ENCODE measurements at places on chromosomes 5 and 9.

DNA sequence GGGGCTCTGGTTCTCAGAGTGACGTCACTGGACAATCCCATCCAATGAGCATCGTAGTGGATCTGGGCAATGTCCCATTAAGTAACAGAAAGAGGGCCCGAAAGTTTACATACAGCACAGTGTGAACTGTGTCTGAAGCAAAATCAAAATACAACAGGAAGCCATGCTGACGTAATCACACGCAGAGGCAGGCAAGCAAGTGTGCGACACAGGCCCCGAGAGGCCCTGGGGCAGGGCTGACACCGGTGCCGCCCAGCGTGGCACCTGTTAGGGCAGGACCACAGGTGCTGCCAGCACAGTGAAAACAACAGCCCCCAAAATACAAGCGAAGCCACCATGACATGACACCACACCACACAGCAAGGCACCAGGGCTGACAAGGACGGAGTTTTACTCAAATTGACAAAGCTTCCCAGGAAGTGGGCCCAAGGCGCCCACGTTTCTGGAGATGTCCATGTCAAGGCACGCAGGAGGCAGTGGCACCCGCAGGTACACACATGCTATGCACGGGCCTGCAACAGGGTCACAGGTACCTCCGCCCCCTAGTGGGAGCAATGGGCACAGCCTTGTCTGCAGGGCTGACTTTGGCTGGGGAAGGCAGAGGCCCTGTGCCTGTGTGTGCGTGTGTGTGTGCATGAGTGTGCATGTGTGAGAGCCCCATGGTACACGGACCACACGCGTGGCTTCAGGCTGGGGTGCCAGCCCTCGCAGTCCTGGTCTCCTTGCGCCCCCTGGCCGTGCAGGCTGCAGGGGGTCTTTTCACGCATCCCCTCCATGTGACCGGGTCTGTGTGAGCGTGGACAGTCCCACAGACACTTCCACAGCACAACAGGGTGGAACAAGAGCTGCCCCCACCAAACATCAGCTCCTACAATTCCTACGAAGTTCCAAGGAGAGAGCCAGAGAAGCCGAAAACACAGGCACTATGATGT, 19.6 kb downstream of the QSOX2 start:
- peak; percentile 52 for DNase-seq

DNA sequence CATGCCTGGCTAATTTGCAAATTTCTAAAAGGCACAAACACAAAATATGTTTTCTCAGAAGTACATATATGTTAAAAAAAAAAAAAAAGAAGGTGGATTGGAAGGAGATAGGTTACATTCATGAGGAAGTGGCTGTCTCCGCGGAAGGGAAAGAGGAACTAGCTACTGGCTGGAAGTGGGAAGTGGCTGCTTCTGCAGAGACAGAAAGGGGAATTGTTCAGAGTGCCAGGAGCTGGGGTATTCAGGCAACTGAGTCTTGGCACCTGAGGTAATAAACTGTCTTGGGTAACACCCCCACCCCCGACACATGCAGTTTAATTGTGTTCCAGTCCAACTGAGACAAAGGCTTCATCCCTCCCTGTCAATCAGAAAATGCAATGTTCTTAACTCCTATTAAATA, 45.6 kb downstream of the S1PR3 start:
- DNase-seq, result no peak

GRCh38 chr5:132202711-132203463, 24.8 kb downstream of the P4HA2 start:
- DNase-seq, result no peak

DNA sequence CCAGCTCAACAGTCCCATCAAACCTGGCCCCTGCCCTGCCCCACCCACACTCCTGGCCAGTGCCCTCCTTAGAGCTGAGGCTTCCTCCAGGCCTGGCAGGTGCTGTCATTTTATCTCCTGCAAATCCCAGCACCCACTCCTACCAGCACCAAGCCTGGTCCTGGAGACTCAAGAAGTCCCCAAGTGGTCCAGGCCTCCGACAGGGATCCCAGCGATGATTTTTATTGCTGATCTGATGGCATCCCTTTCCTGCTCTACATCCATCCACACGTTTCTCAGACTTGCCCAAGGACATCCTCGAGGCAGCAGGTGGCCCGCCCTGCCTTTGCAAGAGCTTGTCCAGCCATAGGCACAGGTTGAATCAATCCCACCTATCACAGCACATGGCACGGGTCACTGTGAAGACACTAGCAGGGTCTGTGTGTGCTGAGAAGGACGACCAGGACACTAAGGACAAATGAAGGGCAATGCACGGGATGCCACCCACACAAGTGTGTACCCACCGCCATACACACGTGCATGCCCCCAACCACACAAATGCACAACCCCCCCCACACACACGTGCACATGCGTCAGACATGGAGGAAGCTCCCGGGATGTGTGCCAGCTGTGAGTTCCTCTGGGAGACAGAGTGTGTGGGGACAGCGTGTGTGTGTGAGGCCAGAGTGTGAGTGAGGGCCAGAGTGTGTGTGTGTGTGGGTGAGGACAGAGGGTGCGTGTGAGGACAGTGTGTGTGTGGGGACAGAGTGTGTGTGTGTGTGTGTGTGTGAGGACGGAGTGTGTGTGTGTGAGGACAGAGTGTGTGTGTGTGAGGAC, 62.4 kb upstream of the UBAC1 start:
- DNase-seq, result no peak

DNA sequence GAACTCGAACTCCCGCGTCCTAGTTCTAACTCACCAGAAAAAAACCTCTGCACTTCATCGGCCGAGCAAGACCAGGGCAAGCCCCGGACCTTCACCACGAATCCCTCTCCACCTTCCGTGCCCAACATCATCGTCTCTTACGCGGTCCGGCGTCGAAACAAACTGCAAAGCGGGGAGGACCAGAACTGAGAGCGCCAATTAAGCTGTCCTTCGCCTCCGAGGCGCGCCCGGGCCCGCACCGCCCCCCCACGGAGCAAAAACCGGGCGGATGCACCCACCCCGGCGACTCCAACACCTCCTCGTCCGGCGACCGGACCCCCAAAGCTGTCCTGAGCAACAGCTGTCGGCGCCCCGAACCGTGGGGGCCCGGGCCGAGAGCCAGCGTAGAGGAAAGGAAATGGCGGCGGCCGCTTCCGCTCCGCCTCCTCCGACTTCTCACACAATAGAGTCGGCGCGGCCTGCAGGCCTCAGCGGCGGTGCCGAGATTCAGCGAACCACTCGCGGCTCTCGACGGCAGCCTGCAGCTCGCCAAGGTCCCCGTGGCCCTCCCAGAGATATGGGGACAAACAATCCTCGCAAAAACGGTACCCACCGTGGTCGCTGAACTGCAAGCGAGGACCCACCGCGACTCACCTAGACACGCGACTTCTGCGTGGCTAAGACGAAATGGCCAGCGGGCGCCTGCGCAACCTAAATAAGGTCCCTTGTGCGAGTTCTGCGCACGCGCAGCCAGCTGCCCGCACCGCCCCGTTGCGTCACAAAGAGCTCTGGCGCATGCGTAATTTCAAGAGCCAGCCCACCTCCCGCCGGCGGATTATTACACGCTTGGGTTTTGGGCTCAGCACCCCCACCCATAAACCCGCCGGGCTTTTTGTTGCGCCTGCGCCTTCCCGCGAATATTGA, at the start of gene HNRNPH1:
Gene HNRNPH1 (minus strand): TSS at position 669 of the 903 bp plus-strand sequence. CDS start 538 bp downstream, at position 131.
- DNase-seq, result peak; percentile 97

DNA sequence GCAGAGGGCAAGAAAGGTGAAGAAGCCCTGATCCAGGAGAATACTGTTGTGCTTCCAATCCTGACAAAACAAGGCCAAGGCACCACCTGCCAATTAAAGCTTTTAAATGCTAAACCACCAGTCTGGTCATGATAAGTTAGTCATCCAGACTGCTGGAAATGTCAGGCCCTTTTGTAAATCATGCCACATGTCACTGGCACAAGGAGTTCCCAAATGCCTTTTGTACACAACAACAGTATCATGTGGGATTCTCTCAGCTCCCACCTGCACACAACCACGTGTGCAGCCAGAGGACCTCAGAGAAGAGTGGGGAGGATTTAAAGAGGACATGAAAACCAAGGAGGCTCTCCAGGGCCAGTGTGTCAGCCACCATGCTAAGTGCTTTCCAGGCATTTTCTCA, 99.3 kb downstream of the CDK5RAP2 start:
- DNase-seq, result no peak

DNA sequence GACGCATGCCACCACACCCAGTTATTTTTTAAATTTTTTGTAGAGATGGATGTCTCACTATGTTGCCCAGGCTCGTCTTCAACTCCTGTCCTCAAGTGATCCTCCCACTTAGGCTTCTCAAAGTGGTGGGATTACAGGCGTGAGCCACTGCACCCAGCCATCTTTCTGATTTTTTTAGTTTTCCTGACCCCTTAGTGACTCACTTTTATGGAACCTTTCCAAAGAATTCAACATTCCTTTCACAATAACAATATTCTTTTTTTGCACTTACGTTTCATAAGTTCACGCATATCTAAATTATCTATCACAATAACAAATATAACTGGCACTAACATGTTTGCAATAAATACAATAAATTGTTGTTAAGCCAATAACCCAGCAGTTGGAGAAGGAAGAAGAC, 8.5 kb downstream of the ELOVL7 start:
- DNase-seq, result no peak

GRCh38 chr9:83714329-83714728, 6.6 kb upstream of the UBQLN1 start:
- no peak for DNase-seq

DNA sequence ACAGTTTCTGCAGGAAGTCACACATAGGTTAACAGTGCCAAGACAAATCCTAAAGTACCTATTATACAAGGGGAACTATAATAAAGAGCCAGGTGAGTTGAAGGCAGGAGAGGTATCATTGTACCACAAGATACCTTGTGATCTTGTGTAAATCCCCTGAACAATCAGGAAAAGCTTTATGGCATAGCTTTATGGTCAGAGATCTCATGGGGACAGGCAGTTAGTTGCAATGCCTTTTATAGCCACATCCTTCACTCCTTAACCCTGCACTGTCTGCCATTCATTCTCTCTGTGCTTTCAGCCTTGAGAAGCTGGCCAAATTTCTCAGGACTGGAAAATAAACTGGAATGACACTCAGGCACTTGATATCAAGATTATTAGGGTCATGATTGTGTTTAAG, 97.0 kb downstream of the GHR start:
- no peak for DNase-seq

DNA sequence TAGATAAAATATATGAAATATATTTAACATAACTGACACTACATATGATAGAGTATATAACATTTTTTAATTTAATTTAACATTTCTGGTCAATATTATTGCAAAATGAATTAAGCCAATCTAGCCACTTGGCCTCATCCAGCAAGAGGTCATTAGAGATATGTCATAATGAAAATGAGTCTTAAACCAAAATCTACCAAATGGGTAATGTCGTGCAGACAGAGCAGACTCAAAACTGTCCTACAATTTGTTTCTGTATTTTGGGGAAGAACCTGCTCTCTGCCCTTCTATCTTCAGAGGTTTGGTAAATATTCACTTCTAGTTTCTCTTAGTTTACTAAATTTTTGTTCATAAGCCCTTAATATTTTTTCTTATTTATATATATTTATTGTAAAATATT, 61.4 kb downstream of the ARHGEF28 start:
- DNase-seq, result no peak

DNA sequence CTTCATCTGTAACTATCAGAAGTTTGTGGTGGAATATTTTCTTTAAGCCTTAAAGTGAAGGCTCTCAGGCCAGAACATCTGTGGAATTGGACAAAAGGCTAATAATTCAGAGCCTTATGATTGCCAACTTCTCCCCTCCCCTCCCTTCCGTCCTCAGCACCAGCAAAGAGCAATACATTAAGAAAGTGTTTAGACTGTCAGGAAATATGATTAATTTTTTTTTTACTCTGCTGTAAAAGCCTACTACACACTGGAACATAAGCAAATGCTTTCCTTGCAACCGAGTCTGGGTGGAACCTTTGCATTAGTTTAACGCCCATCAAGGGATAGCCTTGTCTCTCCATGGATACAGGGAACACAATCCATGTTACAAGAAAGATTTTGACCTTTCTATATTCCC, 110.3 kb upstream of the TARS1 start:
- no peak for DNase-seq

- DNase-seq, result no peak
Measured at GRCh38 chr9:94734054-94734754, 7.7 kb downstream of the AOPEP start.

GRCh38 chr9:132514011-132514744, 68.2 kb upstream of the BARHL1 start:
- DNase-seq, result no peak

GRCh38 chr5:59330680-59331079, 562.8 kb downstream of the PDE4D start:
- no peak for DNase-seq

- no peak for DNase-seq
Measured at GRCh38 chr5:3099526-3099925, 348.0 kb upstream of the IRX2 start.

GRCh38 chr9:19429595-19429994, 20.8 kb downstream of the ACER2 start:
- DNase-seq, result no peak

- DNase-seq, result no peak
Measured at GRCh38 chr5:87354496-87354895, 58.2 kb downstream of the CCNH start.

DNA sequence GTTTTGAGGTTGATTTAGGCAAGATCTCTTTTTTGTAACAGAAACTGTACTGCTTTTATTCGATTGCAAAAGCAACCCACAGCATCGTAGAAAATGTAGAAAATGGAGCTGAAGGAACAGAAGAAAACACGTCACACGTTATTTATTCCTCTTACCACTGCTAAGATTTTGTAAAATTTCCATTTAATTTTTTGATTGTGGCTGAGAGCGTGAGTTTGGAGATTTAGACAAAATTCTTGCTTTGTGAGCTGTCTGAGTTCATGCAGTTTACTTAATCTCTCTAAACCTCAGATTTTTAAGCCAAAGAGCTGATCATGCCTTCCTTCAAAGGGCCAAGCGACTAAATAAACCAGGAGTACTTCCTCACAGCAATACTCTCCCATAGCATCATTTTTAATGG, 24.8 kb downstream of the DPYSL3 start:
- no peak for DNase-seq

DNA sequence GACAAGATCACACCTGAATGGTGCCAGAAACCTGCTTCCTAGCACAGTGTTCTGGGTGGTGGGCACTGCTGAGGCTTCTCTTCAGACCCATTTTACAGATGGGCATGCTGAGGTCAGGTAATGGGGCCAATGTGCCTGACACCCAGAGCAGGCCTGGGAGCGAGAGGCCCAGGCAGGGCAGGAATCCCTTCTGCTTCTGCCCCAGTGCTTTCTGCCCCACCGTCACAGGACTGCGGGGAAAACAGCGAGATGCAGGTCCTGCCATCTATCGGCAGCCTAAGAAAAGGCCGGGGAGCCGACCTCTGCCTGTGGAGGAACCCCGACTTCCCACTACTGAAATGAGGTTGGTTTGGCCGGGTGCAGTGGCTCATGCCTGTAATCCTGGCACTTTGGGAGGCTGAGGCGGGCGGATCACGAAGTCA, 22.8 kb upstream of the RNU6ATAC start:
- DNase-seq, result no peak
